Bronchial epithelial cell (primary cell): ENCODE measurements at places on chromosomes 12 and 14. TPM values are rescaled to one million over a fixed set of nuclear protein-coding genes. Genes with fewer than 3 reads are reported as not detected.
A peak's percentile ranks its signal among the peaks of the same experiment; 100 is the strongest.

DNA sequence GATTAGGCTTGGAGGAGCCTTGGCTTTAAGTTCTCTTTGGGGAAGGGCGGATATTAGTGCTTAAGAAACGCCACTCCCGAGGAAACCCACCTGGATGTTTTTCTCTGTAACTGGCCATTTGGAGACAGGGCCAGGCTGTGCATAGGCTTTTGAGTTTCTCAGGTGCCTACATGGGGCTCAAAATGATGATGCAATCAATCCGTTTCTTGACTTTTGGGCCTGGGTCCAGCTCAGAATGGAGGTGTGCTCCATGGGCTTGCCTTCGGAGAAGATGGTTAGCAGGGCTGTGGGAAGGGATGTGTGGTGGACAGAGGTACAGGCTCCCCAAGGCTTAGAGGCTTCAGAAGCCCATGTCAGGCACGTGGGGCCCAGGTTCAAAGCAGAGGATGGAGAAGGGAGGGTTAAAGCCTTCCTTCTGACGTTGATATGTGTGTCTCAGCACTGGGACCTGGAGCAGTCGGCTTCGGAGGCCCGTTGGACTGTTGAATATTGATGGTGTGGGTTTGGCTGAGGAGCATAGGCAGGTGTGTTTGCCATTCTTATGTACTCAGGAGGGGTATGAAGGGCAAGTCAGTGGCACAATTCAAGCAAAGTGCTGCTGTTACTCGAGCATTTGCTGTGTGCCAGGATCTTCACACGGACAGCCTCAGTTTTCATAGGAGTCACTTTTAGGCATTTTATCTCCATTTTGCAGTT lies 82.8 kb downstream of the SLC25A47 start:
- DNase-seq: no peak

DNA sequence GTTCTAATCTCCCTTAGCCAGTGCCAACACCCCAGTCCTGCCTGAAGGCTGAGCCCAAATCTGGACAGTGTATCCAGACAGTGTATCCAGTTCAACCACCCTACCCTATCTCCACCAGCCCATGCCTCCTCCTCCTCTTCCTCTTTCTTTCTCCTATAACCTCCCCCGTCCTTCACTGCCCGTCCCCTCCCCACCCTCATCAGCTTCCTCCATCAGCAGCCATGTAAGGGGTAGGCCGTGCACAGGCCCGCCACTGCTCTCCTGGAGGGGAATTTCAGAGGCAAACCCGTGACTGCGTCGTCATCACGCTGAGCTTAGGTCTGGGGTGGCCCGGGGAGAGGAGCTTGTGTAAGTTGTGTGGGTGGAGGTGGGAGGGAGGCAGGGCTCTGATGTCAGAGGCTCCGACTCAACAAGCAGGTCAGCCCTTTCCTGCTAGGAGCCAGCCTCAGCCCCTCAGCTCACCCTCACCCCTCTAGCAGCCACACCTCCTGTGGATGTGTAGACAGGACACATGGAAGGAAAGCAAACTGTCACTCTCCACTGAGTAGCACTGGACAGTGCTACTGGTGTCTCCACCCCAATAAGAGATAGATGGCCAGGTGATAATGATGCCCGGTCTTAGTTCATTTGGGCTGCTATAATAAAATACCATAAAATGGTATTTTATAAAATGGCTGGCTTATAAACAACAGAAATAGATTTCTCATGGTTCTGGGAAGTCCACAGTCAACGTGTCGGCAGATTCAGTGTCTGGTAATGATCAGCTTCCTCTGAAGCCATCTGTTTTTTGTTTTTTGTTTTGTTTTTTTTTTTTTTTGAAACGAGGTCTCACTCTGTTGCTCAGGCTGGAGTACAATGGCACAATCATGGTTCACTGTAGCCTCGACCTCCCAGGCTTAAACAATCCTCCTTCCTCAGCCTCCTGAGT lies 50.5 kb downstream of the IRF2BPL start:
- DNase-seq: peak; percentile 90

DNA sequence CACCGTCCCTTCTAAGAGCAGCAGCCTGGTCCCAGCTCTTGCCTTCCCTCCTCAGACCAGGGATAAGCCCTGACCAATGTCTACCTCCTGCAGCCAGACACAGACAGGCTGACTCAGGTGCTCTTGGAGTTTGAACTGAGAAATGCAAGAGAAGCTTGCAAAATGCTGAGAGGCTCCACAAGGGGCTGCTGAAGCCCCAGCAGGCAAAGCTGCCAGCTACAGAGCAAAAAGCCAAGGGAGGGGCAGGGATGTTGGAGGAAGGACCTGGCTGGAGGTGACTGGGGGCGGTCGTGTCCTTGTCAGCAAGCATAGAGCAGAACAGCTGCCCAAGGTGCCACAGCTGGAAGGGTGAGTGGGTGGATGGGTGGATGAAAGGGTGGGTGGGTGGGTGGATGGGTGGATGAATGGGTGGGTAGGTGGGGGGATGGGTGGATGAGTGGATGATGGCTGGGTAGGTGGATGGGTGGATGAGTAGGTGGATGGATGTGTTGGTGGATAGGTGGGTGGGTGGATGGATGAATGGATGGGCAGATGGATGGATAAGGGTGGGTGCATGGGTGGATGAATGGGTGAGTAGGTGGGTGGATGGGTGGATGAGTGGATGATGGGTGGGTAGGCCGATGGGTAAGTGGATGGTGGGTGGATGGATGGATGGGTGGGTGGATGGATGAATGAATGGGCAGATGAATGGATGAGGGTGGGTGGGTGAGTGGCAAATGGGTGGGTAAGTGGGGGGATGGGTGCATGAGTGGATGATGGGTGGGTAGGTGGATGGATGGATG lies 4.0 kb upstream of the INF2 start:
- DNase-seq: peak; percentile 39

The HSPA2 gene
- total RNA-seq: 1.6 and 4.2 TPM in 2 replicates

The AHNAK2 gene
- total RNA-seq: 367 and 620 TPM in 2 replicates

The OXA1L gene
- 25.6 and 29.2 TPM in 2 replicates for total RNA-seq
